Activated T-helper 17 cell treated with anti-CD3 and anti-CD28 coated beads, Interleukin-2, amount 50 U/mL, for 72 hours (primary cell): ENCODE measurements at places on chromosomes 16 and 17. TPM values are rescaled to one million over a fixed set of nuclear protein-coding genes. Genes with fewer than 3 reads are reported as not detected.

DNA sequence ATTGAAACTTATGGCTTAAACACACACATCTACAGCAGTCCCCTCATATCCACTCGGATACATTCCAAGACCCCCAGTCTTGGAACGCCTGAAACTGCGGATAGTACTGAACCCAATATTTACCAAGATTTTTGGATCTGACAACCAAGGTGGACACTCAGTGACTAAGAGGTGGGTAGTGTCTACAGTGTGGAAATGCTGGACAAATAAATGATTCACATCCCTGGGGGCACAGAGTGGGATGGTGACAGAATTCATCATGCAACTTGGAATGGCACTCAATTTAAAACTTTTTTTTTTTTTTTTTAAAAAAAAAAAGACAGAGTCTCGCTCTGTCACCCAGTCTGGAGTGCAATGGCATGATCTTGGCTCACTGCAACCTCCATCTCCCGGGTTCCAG is 54.2 kb upstream of the TRAP1 start:
- no peak for ATAC-seq

- ATAC-seq, result no peak
Measured at GRCh38 chr17:80021600-80021999, 14.1 kb downstream of the TBC1D16 start.

The KRT34 gene
- total RNA-seq, result not detected

GRCh38 chr16:73179705-73180331 is 131.9 kb upstream of the ZFHX3 start:
- no peak for ATAC-seq

The KRTAP17-1 gene
- total RNA-seq, result not detected

DNA sequence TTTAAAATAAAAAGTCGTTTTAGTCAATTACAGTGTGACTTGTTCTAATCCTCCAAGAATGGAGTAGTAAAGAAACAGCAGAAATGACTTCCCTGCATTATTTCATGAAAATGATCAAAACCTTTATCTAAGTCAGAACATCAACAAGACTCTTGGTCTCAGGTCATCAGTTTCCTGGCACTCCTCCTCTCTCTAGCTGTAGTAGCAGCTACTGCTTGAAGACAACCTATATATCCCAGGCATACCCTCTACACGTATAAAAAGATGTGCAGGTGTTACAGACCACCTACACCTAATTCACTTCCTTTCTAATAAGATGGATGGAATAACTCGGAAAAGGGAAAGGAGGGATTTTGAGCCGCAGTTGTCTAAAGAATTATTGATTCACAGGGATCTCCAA is 1.6 kb upstream of the FBF1 start:
- no peak for ATAC-seq

The QRICH2 gene
- 0.85 TPM for total RNA-seq

The ACSM2A gene
- not detected for total RNA-seq

The PIK3R6 gene
- 4.6 TPM for total RNA-seq

GRCh38 chr17:43445009-43445589 is 38.7 kb upstream of the DHX8 start:
- no peak for ATAC-seq

DNA sequence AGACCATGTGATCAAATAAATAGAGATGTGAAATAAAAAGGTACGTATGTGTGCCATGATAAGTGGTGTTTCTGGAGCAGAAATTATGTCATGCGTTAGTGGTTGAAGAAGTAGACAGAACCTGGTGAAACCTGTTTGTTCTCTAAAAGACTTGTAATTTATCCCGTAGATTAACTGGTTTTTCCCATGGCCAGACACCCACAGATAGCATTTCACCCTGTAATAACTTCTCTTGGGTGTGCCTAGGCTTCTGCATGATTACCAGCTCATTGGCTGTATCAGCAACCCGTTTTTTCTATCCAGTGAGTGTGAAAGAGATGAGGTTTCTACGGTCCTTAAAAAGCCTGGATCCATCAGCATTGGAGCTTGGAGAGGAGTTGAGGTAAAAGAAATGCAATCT is 471.3 kb downstream of the NPIPA7 start:
- ATAC-seq, result no peak

The C17orf100 gene
- 3.0 TPM for total RNA-seq

- peak; percentile 43 for ATAC-seq
Measured at GRCh38 chr16:57708168-57708567, 13.6 kb downstream of the DRC7 start.

The CHAD gene
- total RNA-seq, result not detected

- ATAC-seq, result no peak
Measured at GRCh38 chr16:53041320-53042051, 11.2 kb downstream of the CHD9NB start.

DNA sequence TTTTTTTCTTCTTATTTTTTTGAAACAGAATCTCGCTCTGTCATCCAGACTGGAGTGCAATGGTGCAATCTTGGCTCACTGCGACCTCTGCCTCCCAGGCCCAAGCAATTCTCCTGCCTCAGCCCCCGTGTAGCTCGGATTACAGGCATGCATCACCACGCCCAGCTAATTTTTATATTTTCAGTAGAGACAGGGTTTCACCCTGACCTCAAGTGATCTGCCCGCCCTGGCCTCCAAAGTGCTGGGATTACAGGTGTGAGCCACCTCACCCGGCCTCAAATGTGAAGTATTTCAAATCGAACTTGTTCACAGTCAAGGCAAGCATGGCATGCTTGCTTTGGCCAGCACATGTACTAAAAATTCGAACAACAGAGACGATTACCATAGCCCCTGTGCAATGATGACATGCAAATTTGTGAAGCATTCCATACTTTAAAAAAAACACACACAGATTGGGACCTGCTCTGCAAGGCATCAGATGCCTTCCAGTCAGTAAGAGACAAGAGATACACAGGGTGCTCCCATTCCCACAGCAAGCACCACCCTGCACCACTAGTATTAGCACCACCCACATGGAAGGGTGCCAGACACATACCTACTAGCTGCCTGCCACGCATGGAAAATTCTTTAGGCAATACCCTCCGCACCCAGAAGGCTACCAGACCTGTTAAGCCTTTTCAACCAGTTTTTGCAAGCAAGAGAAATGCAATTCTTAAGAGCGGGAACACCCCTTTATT is 47.2 kb downstream of the ANKRD11 start:
- ATAC-seq, result no peak

The MYH8 gene
- total RNA-seq, result not detected

The SLC26A11 gene
- 37.3 TPM for total RNA-seq

The PNMT gene
- not detected for total RNA-seq

DNA sequence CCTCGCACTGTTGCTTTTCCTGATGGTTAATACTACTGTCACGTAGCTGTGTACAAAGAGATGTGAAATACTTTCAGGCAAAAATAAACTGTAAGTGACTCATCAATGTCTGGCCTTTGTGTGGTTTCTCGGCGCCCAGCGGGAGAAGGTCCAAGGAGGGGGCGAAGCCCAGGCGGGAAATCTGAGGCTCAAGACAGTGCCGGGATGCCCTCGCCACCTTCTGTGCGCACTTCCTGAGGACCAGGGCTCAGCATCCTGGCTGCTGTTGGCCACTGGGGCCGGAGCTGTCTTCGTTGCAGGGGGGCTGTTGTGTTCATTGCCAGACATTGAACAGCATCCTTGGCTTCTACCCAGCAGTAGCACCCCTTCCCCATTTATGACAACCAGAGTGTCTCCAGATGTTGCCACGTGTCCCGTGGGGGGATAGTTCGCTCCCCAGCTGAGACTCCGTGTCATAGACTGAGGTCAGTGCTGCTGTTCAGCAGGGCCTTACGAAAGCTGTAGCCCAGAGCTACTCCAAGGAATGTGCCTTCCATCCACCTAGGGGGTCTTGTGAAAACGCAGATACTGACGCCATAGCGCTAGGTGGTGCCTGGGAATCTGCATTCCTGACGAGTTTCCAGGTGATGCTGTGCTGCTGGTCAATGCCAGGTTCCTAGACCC is 67.3 kb upstream of the PLCG2 start:
- ATAC-seq, result no peak

DNA sequence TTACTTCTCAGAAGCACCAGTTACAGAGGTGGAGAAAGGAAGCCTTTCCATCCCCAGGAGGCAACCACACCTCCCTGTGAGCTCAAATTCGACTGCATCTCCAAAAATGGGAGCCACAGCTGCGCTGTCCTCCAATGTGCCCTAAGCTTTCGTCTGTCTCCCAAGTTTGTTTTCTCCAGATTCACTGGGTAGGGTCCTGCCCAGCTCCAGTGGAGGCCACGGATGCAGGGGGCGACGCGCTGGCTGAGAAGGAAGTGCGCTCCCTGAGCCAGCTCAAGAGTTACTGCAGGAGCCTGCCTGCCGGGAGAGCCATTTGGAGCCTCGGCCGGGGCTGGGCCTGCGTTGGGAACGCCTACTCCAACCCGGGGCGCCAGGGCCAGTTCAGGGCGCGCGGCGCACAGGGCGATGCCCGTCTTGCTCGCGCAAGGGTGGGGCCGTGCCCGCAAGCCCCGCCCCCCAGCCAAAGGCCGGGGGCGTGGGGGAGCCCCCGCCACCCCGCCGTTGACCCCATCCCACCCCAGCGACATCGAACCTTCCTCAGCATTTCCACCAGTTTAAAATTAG is 19.5 kb downstream of the SIAH1 start:
- ATAC-seq, result peak; percentile 98

DNA sequence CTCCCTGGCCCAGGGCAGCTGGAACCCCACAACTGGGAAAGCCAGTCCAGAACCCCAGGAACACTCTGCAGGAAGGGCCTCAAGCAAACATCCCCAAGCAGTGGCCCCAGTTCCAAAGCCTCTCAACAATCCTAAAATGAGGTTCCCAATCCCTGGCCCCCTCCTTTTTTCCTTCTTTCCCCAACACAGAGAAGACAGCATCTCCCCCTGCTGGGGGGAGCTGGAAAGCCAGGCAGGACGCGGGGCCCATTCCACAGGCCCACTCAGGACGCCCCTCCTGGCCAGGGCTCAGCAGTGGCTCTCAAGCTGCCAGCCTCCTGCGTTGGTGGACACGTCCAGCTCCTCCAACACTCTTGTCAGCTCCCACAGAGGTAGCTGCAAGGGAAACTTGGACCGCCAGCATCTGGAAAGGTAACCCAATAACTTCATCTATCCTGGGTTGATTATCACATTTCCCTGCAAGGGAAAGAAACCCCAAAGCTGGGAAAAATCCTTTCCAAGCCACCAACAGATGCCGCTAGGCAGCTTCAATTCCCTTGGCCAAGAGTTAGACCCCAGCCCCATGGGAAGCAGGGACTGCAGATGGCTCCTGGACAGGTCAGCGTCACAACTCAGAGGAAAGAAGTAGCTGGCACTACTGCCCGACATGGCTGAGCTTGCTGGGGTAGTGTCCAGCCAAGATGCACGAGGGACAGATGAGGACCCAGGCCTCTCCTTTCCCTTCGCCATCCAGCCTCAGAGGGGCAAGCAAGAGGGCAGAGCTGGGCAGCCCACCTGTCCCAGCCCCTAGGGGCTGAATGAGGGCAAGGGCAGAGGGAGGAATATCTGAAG is 7.6 kb downstream of the HDAC5 start:
- no peak for ATAC-seq

DNA sequence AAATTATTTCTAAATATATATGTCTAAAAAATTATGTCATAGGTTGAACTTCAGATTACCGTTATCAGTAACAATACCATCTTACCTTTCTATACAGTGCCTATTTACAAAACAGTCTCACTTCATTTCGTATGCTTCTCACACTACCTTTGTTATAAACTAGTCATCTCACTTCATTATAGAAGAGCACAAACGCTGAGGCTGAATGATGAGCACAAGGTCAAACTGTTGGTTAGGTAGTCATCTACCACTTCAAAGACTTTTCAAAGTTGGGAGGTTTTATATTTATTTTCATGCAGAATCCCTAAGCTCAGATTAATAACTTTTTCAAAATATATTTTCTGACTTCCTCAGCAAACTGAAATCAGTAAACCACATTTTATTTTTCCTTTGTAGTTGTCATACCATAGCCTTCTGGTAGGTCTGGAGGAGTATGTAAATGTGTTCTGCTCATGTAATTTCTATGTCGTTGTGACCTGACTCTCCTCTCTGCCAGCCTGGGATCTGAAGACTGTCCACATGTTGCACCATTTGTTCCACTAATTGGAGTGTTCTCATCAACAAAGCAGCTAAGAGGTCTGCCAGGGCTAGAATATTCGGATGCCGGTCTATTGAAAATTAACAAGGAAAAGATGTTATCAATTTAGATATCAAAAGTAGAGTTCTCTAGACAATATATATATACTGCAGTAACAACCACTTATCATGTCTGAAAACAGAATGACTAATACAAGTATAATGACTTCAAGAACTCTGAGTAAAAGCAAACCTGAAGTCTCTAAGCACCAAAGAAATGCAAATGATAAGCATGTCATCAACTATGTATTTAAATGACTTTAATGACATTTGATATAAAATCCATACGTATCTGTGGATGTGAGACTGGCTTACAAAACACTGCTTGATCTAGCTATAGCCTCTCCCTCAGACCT is 73.9 kb downstream of the CEP95 start:
- peak; percentile 91 for ATAC-seq

GRCh38 chr17:61331886-61332285 is 67.8 kb upstream of the TBX2 start:
- no peak for ATAC-seq

- no peak for ATAC-seq
Measured at GRCh38 chr16:20971401-20971800, 70.8 kb downstream of the LYRM1 start.

The HNF1B gene
- 0.50 TPM for total RNA-seq

The C16orf89 gene
- total RNA-seq, result not detected

GRCh38 chr17:17691468-17692263 is 10.4 kb downstream of the RAI1 start:
- ATAC-seq, result no peak

DNA sequence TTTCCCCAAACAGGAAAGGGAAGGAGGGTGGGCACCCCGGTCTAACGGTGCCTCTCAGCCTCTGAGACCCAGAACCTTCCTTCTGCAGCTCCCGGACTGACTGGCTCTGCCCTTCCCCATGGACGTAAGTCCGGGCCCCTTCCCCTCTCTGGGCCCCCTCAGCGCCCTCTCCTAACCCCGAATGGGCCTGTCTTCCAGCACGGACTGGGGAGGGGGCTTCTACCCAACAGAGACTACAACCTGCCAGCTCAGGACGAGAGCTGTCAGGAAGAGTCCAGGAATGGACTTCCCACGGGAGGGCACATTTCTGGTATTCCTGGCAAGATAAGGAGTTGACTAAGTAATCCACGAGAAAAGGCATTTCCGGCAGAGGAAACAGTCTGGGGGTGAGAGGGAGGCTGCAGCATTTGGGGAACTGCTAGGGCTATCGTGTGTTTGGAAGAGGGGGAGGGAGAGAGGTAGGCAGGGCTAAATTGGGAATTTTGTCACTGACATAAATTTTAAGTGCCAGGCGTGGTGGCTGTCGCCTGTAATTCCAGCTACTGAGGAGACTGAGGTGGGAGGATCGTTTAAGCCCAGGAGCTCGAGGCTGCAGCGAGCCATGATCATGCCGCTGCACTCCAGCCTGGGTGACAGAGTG is 12.1 kb upstream of the ALDOA start:
- ATAC-seq, result peak; percentile 10

DNA sequence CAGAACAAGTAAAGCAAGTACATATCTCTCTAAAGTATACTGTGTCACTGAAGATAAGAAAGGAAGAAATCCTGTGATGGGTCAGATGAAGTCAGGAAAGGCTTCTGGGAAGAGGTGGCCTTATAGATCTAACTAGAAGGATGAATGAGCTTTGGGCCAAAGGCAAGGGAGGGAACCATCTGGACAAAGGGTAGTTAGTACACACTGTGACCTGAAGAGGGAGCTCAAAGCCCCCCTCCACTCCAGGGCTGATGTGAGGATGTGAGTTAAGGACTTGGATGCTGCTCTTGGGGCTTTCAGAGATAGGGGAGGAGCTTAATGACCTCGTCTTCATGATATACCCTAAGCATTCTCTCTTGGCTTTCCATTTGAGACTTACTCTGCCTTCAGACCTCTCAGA is 185.3 kb upstream of the CACNG3 start:
- peak; percentile 81 for ATAC-seq
